GM03348 (cell line): ENCODE measurements at places on chromosomes 7 and 10.

GRCh38 chr7:26520483-26520882 lies 228.8 kb downstream of the SNX10 start:
- DNase-seq = no peak

DNA sequence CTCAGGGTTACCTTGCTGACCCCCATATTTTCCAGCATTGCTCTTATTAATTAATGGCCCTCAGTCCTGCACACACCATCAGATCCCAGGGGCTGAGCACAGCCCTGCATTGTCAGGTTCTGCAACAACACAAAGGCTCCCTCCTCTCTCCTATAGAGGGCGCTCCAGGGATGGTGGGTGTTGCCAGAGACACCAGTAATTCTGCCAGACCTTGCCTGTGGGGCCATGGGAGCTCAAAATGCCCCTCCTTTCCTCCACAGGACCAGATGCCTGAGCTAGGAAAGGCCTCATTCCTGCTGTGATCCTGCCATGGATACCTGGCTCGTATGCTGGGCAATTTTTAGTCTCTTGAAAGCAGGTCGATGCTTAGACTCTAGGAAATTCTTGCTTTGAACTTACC lies 42.8 kb upstream of the PRSS58 start:
- DNase-seq = no peak

- DNase-seq = peak; percentile 17
These were observed 105.5 kb upstream of the ZNF438 start for GRCh38 chr10:31136930-31137885.

GRCh38 chr7:138865843-138866242 lies 67.8 kb upstream of the ATP6V0A4 start:
- no peak for DNase-seq
